ENCODE measurements at places on chromosomes 12 and 14.

- H3K27me3 ChIP-seq = no peaks in the 10 kb centered on the region
- H3K27ac ChIP-seq = no peak overlapping the region
- no peaks in the 10 kb centered on the region for H3K36me3 ChIP-seq
- DNase-seq = no peak
- peaks cover 69% of the 10 kb centered on the region for H3K4me1 ChIP-seq
These were observed 41.3 kb downstream of the CDC42BPB start for GRCh38 chr14:103016071-103016470.

DNA sequence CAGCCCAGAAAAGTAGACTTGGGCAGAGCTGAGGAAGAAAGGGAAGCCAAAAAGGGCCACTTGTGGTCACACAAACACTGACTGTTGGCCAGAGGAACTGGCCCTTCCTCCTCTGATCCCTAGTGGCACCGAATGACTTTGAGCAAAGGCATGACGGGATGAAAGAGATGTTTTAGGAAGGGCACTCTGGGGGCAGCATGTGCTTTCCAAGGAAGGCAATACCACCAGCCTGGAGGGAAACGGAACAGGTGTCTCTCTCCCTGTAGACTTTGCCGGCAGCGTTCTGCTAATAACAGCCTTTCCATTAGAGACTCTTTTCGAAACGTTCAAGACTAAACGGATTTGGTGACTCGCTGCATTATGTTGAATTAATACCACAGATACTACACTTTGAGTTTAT is 12.3 kb upstream of the FBXO21 start:
- H3K36me3 ChIP-seq = no peaks in the 10 kb centered on the region
- H3K4me3 ChIP-seq = no peak overlapping the region
- no peak overlapping the region for H3K27ac ChIP-seq
- no peaks in the 10 kb centered on the region for H3K4me1 ChIP-seq

GRCh38 chr14:72611506-72611905 is 282.4 kb downstream of the DPF3 start:
- H3K4me3 ChIP-seq = no peak overlapping the region
- peaks cover 65% of the 10 kb centered on the region for H3K4me1 ChIP-seq
- no peaks in the 10 kb centered on the region for H3K36me3 ChIP-seq
- H3K27me3 ChIP-seq = no peaks in the 10 kb centered on the region
- H3K27ac ChIP-seq = no peak overlapping the region

DNA sequence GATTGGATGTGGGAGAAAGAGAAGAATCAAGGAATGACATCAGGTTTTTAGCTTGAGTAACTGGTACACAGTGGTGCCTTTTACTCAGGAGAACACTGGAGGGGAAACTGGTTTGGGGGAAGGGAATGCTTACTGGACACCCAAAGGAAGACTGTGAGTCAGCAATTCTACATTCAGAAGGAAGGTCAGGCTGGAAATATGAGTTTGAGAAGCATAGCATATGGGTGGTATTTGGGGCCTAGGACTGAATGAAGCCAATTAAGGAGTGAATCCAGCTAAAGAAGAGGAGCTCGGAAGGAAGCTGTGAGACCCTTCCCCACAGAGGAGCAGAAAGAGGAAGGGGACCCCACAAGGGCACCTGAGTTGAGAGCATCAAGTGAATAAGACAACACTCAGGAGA is 35.4 kb downstream of the DMAC2L start:
- no peaks in the 10 kb centered on the region for H3K27me3 ChIP-seq
- no peaks in the 10 kb centered on the region for H3K36me3 ChIP-seq
- peaks cover 38% of the 10 kb centered on the region for H3K4me1 ChIP-seq
- no peak for DNase-seq
- no peak overlapping the region for H3K4me3 ChIP-seq
- no peak overlapping the region for H3K27ac ChIP-seq

DNA sequence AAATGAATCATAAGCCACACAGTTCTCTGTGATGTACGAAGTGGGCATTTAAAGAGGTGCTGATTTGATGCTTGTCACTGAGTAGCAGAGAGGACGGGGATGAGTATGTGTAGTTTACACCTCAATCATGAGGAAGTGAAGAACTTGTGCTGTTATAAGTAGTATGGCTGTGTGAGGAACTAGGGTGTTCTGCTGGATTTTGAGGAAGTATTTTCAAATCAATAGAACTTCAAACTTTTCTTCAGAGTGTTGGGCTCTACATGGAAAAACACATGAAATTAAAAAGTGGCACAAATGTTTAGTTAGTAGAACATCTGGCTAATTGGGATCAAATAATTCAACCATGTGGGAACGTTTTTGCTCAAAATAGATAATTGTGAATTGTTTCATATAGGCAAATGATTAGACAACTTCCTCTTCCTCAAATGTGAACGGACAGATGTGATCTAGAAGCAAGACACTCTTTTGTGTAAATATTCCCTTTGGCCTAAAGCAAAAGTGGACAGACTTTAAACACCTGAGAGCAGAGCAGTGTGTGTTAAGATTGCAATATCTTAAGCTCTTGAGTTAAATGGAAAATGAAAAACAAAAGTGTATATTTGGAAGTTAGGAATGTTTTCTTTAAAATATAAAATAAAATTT is 168.5 kb downstream of the NAV3 start:
- no peaks in the 10 kb centered on the region for H3K4me1 ChIP-seq
- H3K27ac ChIP-seq = no peak overlapping the region
- no peak for DNase-seq

DNA sequence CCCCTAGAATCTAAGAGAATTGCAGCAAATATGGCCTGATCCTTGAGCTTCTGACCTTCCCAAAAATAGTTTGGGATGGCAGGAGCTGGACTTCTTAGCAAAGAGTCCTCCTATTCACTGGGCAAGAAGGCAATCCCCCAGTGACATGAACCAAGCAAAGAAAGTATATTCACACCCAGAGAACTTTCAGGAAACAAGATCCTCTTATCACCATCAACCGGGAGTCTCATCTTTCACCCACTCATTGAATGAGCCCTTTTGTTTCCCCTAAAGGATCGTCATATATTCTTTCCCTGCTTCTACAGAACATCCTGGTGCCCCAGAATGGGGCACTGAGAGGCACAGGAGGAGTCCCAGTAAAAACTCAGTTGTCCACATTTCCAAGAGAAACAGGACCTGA is 19.7 kb downstream of the SPTB start:
- H3K4me1 ChIP-seq = peaks cover 14% of the 10 kb centered on the region
- no peak overlapping the region for H3K27ac ChIP-seq
- H3K36me3 ChIP-seq = no peaks in the 10 kb centered on the region
- no peak overlapping the region for H3K4me3 ChIP-seq
- no peak for DNase-seq

DNA sequence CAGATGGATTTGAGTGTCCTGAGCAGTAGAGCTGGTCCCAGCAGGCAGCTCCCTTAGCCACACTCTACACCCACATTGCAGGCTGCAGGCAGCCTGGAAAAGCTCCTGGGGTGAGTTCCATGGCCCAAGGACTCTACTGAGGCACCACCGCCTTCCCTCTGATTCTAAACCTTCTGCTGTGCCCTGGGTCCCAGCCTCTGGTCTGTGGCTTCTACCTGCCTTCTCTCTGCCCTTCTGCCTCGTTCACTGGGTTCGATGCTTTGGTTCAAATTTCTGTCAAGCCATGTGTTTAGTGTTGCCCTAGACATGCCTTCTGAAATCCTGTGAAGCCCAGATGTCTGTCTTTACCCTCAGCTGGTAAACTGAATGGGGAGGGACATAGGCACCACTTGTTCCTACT is 1.5 kb upstream of the FGF6 start:
- no peak overlapping the region for H3K27ac ChIP-seq
- no peak for DNase-seq

DNA sequence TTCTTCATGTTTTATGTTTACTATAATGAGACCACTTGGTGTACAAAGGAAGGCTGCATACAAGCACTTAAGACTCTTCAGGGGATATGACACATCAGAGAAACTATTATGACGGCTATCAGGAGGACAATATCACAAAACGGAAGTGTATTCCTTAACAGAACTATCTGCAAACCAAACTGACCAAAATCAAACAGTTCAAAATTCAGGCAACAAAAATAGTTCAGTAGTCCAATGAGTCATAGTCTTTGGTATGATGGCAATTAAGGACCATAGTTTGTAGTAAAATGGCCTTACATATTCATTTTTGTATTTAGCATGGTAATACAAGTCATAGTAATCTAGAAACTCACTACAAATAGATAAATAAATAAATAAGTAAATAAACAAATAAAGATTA is 1638.7 kb upstream of the SEL1L start:
- no peaks in the 10 kb centered on the region for H3K4me1 ChIP-seq
- no peak overlapping the region for H3K4me3 ChIP-seq
- H3K36me3 ChIP-seq = no peaks in the 10 kb centered on the region
- no peak for DNase-seq
- no peaks in the 10 kb centered on the region for H3K27me3 ChIP-seq
- H3K27ac ChIP-seq = no peak overlapping the region

GRCh38 chr14:61128382-61129167 is 147.5 kb downstream of the SLC38A6 start:
- H3K36me3 ChIP-seq = no peaks in the 10 kb centered on the region
- no peak overlapping the region for H3K27ac ChIP-seq
- H3K27me3 ChIP-seq = no peaks in the 10 kb centered on the region
- no peak overlapping the region for H3K4me3 ChIP-seq
- DNase-seq = no peak
- H3K4me1 ChIP-seq = peaks cover 4% of the 10 kb centered on the region

- H3K36me3 ChIP-seq = no peaks in the 10 kb centered on the region
- peaks cover 8% of the 10 kb centered on the region for H3K4me1 ChIP-seq
- H3K4me3 ChIP-seq = no peak overlapping the region
- H3K27me3 ChIP-seq = peaks cover 46% of the 10 kb centered on the region
These were observed 86.4 kb downstream of the GALNT8 start for GRCh38 chr12:4806439-4807115.

DNA sequence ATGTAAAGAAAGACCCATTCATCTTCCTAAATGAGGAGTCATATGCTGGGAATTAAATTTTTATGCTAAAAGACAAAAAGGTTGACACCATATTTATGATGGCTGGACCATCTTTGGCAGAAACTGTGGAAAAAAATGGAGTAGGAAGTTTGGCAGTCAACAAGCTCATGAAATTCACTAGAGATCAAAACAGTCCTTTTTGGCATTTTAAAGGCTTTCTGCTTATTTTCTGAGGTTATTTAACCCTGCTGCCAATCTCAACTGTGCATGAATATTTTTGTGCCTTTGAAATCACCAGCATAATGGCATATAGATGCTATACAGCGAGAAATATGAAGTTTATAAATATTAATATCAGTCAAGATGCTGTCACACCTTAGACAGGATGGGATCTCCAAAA is 399.5 kb downstream of the PDZRN4 start:
- no peak overlapping the region for H3K4me3 ChIP-seq
- no peak overlapping the region for H3K27ac ChIP-seq
- no peaks in the 10 kb centered on the region for H3K4me1 ChIP-seq

GRCh38 chr14:68386950-68387779 is 405.7 kb downstream of the ZFP36L1 start:
- no peak overlapping the region for H3K27ac ChIP-seq
- H3K4me1 ChIP-seq = peaks cover 11% of the 10 kb centered on the region
- DNase-seq = no peak
- no peaks in the 10 kb centered on the region for H3K36me3 ChIP-seq
- no peak overlapping the region for H3K4me3 ChIP-seq
- no peaks in the 10 kb centered on the region for H3K27me3 ChIP-seq

- DNase-seq = no peak
- no peak overlapping the region for H3K27ac ChIP-seq
- no peaks in the 10 kb centered on the region for H3K4me1 ChIP-seq
- H3K4me3 ChIP-seq = no peak overlapping the region
These were observed 41.3 kb upstream of the C12orf71 start for GRCh38 chr12:27123642-27124041.

DNA sequence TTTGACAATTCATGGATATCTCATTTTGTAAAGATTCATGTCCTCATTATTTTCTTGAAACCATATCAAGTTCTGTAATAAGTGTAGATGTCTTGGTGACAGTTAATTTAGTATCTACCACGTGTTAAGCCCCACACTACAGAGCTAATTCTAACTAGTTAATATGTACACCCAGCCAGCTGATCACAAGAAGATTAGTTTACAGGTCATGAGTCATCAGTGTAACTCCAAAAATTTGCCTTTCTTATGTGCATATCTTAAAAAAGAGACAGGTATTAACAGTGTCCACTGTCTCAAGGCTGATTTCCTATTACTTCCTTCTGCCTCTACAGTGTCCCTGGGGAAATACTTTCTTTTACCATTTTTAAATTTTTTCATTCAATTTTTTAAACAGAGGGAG is 13.3 kb upstream of the YBX3 start:
- H3K36me3 ChIP-seq = no peaks in the 10 kb centered on the region
- H3K27ac ChIP-seq = no peak overlapping the region
- no peak overlapping the region for H3K4me3 ChIP-seq
- no peak for DNase-seq
- H3K27me3 ChIP-seq = no peaks in the 10 kb centered on the region
- no peaks in the 10 kb centered on the region for H3K4me1 ChIP-seq

- H3K27ac ChIP-seq = peak overlapping the region; percentile 89
- H3K4me3 ChIP-seq = peak overlapping the region; percentile 52
- peaks cover 7% of the 10 kb centered on the region for H3K36me3 ChIP-seq
- H3K4me1 ChIP-seq = peaks cover 69% of the 10 kb centered on the region
These were observed 1.9 kb downstream of the MLXIP start for GRCh38 chr12:122080149-122081082.

DNA sequence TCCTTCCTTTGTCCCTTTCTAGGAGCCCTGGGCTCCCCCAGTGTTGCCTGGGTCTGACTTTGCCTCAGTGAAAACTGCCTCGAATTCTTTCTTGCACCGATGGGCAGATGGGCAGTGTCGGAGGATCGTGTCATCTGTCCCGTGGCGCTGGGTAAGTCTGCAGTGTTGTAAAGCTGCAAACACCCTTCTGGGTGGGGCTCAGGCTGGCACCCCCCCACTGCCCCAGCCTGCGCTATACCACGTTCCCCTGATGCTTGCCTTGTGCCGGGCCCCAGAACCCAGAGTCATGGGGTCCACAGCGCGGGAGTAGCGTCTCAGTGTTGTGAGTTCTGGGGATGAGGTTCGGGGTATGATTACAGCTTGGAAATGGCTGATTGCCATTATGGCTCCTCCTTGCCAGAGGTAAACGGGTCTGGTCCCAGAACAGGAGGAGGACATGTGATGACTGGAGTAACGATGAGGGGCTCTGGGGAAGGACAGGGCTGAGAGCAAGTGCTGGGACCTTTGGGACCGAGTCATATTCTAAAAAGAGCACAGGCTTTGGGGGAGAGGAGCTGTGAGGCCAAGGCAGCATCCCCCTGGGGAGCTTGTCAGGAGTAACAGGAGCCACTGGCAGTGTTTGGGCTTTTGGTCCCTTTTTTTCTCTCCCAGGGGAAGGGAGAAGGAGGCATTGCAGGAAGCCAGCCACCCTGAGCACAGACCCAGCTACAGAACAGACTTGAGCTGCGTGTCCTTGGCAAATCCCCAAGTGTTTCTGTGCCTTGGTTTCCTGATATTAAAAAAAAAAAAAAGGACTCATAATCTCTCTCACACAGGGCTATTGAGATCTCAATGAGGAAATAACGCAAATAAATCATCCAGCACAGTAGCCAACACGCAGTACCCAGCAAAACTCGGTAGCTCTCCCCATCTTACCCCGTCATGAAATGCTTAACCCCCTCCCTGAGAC is 4.3 kb downstream of the RTL1 start:
- DNase-seq = no peak
- H3K27ac ChIP-seq = peak overlapping the region; percentile 34
- peaks cover 9% of the 10 kb centered on the region for H3K27me3 ChIP-seq
- peaks cover 21% of the 10 kb centered on the region for H3K4me1 ChIP-seq
- no peaks in the 10 kb centered on the region for H3K36me3 ChIP-seq
- no peak overlapping the region for H3K4me3 ChIP-seq

- DNase-seq = no peak
- H3K27ac ChIP-seq = peak overlapping the region; percentile 91
- peaks cover 26% of the 10 kb centered on the region for H3K4me1 ChIP-seq
- H3K4me3 ChIP-seq = peak overlapping the region; percentile 80
- no peaks in the 10 kb centered on the region for H3K36me3 ChIP-seq
These were observed 2.2 kb downstream of the NAB2 start for GRCh38 chr12:57090924-57091637.

- H3K4me1 ChIP-seq = peaks cover 3% of the 10 kb centered on the region
- H3K27me3 ChIP-seq = no peaks in the 10 kb centered on the region
- H3K27ac ChIP-seq = no peak overlapping the region
- H3K36me3 ChIP-seq = no peaks in the 10 kb centered on the region
These were observed 22.6 kb upstream of the DUSP16 start for GRCh38 chr12:12585115-12585863.

Data from heart right ventricle (tissue), 16 donors.